ENCODE measurements at places on chromosomes 12 and 14.
A peak's percentile ranks its signal among the peaks of the same experiment; 100 is the strongest.

- H3K4me3 ChIP-seq, result no peak overlapping the region
- H3K27ac ChIP-seq, result no peak overlapping the region
- peaks cover 4% of the 10 kb centered on the region for H3K36me3 ChIP-seq
- no peaks in the 10 kb centered on the region for H3K27me3 ChIP-seq
- H3K4me1 ChIP-seq, result peaks cover 18% of the 10 kb centered on the region
- no peak for DNase-seq
These were observed 41.2 kb downstream of the DGLUCY start for GRCh38 chr14:91154851-91155625.

DNA sequence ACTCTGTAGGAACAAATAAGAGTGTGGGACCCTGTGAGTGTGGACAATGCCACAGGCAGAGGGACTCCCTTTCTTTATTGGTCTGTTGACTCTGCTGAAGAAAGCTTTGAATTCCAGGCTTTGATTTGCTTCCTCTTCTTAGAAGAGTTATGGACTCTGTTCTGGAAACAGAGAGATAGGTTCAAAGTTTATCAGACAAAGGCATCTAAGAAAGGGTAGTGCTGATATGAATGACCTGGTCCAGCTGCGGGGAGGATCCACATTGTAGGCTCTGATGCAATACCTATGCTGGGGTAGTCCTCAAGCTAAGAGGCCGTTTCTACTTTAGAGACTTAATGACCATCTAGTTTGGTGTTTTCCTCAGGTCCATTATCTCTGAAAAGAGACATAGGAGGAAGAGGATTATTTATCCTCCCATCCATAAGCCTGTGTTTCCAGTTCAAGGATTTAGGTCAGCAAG is 10.7 kb upstream of the IKZF4 start:
- H3K36me3 ChIP-seq, result peaks cover 6% of the 10 kb centered on the region
- peaks cover 23% of the 10 kb centered on the region for H3K4me1 ChIP-seq
- DNase-seq, result no peak
- no peak overlapping the region for H3K4me3 ChIP-seq
- H3K27me3 ChIP-seq, result no peaks in the 10 kb centered on the region

- H3K36me3 ChIP-seq, result peaks cover 20% of the 10 kb centered on the region
- H3K4me3 ChIP-seq, result peak overlapping the region; percentile 89
- peaks cover 13% of the 10 kb centered on the region for H3K4me1 ChIP-seq
- peak; percentile 11 for DNase-seq
These were observed 797 bp downstream of the UNG start for GRCh38 chr12:109098183-109098604.

DNA sequence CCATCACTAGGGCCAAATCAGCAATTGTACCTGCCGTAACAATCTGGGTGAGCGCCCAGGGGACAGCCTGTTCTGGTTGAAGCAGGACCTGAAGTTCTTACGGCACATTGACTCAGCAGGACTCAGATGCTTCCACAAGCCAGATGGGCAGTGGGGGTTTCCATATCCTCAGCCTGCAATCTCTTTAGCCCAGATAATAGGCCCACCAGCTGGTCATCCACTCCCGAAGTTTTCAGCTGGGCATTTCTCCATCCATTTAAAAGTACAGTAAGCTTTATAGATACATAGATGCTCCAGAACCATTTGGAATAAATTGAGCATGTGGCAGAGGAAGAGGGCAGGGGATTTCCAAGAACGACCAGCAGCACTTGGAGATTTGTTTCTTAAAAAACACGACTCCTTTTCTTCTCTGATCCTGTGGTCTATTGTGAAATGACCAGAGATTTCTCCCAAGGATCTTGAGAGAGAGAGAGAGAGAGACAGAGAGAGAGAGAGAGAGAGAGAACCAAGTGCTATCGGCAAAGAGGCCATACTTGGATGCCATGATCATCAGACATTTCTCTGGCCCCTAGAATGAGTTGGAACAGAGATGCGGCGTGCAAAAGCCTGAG is 74.8 kb upstream of the PLXNC1 start:
- peaks cover 2% of the 10 kb centered on the region for H3K27me3 ChIP-seq
- H3K36me3 ChIP-seq, result no peaks in the 10 kb centered on the region
- no peak overlapping the region for H3K27ac ChIP-seq
- H3K4me3 ChIP-seq, result no peak overlapping the region
- peaks cover 14% of the 10 kb centered on the region for H3K4me1 ChIP-seq

DNA sequence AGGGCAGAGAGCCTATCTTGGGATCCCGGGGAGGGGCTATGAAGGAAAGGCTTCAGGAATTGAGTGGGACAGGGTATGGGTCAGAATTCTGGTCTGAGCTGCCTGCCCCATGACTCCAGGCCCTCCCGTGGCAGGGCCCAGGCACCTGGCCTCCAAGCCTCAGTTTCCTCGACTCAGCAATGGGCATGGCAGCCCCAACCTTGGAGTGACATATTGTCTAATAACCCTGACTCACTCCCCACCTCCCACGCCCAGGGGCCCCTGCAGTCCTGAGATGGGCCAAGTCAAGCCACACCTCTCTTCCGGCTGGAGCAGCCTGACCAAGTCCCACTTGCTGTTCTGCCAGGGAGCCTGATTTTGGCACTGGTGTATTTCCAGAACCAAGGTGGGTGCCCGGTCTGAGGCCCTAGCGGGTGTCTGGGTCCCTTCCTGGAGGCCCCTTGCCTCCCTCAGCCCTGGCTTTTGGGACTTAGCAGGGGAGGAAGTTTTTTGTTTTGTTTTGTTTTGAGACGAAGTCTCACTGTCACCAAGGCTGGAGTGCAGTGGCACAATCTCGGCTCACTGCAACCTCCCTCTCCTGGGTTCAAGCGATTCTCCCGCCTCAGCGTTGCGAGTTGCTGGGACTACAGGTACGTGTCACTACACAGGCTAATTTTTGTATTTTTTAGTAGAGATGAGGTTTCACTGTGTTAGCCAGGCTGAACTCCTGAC is 40.3 kb upstream of the RCOR1 start:
- H3K36me3 ChIP-seq, result no peaks in the 10 kb centered on the region
- H3K4me3 ChIP-seq, result no peak overlapping the region
- H3K27me3 ChIP-seq, result peaks cover 16% of the 10 kb centered on the region

DNA sequence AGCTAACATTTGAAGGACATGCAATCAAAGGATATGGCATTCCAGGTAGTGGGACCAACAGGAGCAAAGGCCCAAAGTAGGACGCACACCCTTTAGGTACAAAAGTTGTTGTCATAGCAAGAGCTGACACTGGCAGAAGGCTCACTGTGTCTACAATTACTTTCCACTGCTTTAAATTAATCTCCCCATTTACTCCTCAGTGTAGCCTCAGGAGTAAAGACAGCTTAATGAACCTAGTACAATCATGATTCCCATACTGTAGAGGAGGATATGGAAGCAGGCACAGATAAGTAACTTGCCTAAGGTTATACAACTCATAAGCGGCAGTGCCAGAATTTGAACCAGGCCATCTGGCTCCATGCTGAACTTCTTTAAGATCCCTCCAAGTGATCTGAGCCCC is 212.9 kb upstream of the SFSWAP start:
- no peaks in the 10 kb centered on the region for H3K4me1 ChIP-seq
- no peak for DNase-seq

GRCh38 chr12:115960868-115961802 is 316.4 kb downstream of the MED13L start:
- H3K27ac ChIP-seq, result peak overlapping the region; percentile 54
- H3K27me3 ChIP-seq, result no peaks in the 10 kb centered on the region
- H3K36me3 ChIP-seq, result peaks cover 19% of the 10 kb centered on the region
- H3K4me3 ChIP-seq, result no peak overlapping the region
